Left lobe of liver (tissue), 2 donors: ENCODE measurements at places on chromosomes 7 and 10.

- peak; percentile 32 for DNase-seq
Measured at GRCh38 chr7:159096736-159097581, 47.7 kb downstream of the VIPR2 start.

GRCh38 chr10:20446561-20447193, 450.4 kb downstream of the NEBL start:
- no peak for DNase-seq

GRCh38 chr10:4685491-4685890, 140.5 kb upstream of the AKR1E2 start:
- no peak for DNase-seq

DNA sequence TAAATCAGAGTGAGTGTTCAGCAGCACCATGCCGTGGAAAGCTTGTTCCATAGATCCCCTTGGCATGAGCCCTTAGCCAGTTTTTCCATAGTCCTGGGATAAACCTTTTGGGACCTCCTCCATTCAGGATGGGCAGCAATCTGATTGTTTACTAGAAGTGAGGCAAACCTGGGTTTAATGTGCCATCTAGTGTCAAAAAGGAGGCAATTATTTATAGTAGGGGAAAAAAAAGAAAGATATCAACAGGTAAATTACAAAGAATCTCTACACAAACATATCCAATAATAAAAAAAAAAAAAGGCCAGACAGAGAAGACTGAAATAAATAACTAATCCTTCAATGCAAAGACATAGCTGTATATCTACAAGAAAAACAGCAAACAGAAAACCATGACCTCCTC, 229.0 kb upstream of the STK17A start:
- DNase-seq, result no peak

DNA sequence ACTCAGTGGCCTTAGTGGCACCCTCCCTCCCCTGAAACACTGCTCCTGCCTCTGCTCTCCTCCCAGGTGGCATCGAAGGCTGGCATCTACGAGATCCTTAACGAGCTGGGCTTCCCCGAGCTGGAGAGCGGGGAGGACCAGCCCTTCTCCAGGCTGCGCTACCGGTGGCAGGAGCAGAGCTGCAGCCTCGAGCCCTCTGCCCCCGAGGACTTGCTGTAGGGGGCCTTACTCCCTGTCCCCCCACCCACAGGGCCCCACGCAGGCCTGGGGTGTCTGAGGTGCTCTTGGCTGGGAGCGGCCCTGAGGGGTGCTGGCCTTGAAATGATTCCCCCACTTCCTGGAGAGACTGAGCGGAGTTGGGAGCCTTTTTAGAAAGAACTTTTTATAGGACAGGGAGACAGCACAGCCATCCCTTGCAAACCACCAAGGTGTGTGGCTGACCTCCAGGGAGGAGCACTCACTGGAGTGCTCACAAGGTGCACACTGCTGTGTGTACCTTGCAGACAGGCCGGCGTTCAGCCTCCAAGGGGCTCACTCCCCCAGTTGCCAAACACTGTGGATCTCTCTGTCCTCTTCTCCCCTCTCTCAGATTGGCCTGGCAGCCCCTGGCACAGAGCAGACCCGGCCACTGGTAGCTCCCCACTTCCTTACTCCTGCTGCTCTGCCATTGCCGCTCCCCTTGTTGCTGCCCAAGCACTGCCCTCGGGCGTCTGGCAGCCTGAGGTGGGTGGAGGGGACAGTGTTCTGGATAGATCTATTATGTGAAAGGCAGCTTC, 35.8 kb downstream of the PRF1 start:
- no peak for DNase-seq

GRCh38 chr10:58919927-58920654, 256.4 kb upstream of the PHYHIPL start:
- no peak for DNase-seq

GRCh38 chr10:30553626-30554439, 75.7 kb downstream of the LYZL2 start:
- DNase-seq, result peak; percentile 83

DNA sequence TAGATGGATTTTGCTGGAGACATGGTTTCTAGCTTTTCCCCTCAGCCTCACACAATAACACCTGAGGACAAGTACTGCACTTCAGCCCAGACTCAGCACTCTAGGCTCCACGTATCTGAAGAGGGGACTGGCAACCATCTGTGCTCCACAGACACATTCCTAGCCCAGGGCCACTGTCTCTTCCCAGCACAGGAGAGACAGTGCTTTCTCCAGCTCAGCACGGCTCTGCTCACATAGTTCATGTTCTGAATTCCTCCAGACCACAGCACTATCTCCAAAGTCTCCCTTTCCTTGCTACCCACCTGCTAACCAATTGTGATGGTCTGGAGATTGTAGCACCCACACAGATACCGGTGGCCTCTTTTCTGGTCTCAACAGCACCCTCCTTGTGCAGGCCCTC, 114.5 kb downstream of the HTR7 start:
- no peak for DNase-seq

- no peak for DNase-seq
Measured at GRCh38 chr7:146136357-146136875, 19.8 kb downstream of the CNTNAP2 start.

GRCh38 chr7:37061849-37062559, 337.7 kb upstream of the AOAH start:
- DNase-seq, result no peak

DNA sequence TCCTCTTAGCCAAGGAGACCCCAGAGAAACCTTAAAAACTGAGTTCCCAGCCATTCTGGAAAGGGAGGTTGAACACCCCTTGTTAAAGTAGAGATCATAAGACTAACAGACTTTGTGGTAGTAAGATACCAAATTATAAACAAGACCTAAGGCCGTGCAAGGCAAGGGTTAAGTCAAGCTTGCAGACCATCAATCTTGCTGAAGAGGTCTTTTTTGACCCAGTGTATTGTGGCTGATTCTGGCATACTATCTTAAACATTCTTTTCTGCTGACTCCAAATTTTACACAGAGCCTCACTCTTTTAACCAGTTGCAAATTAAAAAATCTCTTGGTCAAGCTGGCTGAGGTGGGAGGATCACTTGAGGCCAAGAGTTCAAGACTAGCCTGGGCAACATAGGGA, 1.2 kb upstream of the TBRG4 start:
- no peak for DNase-seq

- DNase-seq, result no peak
Measured at GRCh38 chr10:14010769-14011574, 319.8 kb downstream of the FRMD4A start.

DNA sequence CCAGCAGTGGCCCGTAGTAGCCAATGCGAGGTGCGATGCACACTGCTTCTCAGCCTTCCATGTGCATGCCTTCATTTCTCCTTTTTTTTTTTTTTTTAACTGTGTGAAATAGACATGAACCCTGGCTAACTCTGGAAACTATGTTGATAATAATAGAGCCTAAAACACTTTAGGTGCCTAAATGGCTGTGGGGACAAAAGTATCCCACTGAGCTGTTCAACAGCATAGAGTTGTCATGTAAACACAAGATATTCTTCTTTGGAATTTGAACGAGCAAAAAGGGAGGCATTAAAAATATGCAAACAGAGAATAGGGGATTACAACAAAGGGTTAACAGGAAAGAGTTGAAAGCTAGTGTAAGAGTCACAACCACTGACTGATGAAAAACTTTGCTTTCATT, 162.1 kb upstream of the NOBOX start:
- DNase-seq, result no peak

DNA sequence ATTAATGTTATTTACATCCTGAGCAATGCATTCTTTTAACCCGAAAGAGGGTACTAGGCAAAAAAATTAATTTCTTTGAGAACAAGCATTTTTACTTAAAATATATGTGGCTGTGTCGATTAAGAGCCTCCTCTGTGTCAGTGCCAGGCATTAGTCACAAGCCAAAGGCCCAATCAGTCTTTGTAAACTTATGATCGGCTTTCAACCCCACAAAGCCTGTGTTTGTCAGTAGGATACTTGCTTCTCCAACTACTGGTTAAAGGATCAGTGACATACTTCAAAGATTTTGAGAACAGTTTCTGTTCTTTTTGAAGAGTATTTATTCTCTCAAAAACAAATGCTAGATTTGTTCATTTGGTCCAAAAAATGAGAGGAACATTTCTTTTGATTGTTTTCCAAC, 159.3 kb downstream of the NRCAM start:
- no peak for DNase-seq

DNA sequence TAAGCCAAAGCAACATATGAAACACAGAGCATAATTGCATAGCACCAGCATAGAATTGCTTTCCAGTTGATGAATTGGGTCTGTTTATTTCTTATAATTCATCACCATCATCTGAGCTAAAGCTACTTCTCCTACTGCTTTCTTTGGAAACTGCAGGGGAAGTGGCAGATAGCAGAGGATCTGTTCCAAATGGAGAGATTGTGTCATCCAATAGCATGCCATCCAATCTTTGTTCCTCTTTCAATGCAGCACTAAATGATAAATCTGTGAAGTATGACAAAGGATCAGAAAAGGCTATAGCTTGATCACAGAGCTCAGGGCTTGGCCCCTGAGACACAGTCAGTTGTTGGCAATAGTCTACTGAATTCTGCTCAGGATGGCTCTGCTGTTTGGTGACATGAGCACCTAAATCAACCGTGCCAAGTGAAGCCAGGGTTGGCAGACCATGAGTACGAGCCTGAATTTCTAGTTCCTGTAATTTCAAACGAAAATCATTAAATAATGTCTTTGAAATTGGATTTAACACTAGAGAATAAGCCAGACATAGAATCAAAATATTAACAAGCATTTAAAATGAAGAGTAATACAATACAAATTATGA, 90.0 kb downstream of the TFEC start:
- no peak for DNase-seq

GRCh38 chr10:7826971-7827370, 8.7 kb downstream of the TAF3 start:
- no peak for DNase-seq

GRCh38 chr7:65812281-65812680, 60.6 kb upstream of the VKORC1L1 start:
- DNase-seq, result no peak

DNA sequence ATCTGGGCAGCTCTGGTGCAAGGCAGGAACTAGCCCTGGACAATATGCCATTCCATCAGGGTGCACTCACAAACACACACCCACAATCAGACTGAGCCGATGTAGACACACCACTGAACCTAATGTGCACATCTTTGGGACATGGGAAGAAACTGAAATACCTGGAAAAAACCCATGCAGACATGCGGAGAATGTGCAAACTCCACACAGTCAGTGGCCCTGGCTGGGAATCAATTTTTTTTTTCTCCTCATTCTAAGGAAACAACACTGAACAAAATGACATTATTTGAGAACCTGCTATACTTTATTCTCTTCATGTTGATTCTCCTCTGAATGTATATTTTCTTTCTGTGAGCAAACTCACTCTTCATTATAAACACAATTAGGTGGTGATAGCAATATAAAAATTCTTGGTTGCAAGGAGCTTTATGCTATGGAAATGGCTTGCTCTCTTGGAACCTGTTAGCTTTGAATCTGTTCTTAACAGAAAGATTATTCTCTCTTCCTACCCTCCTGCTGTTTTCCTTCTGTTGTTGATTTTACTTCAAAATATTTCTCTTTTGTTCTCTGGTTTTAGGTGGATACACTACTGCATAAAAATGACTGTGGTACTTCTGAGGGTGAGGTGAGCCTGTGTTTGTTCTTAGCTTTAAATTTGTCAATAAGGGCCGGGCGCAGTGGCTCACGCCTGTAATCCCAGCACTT, 33.0 kb upstream of the MICU1 start:
- no peak for DNase-seq

- no peak for DNase-seq
Measured at GRCh38 chr7:123865517-123866117, 20.6 kb downstream of the HYAL4 start.

- no peak for DNase-seq
Measured at GRCh38 chr7:42745357-42746059, 166.4 kb downstream of the C7orf25 start.

DNA sequence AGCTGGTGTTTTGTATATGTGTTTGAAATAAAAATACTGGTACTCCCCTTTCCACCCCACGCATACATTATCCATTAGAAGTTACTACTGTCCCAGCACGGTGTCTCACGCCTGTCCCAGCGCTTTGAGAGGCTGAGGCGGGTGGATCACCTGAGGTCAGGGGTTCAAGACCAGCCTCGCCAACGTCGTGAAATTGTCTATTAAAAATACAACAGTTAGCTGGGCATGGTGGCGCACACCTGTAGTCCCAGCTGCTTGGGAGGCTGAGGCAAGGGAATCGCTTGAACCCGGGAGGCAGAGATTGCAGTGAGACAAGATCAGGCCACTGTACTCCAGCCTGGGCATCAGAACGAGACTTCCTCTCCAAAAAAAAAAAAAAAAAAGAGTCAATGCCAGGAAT, 2.7 kb downstream of the HBP1 start:
- no peak for DNase-seq

DNA sequence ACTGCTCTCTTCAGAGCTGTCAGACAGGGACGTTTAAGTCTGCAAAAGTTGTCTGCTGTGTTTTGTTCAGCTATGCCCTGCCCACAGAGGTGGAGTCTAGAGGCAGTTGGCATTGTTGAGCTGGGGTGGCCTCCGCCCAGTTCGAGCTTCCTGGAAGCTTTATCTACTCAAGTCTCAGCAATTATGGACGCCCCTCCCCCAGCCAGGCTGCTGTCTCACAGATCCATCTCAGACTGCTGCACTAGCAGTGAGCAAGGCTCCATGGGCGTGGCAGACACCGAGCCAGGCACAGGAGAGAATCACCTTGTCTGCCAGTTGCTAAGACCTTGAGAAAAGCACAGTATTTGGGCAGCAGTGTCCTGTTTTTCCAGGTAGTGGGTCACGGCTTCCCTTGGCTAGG, 98.1 kb downstream of the SDHAF3 start:
- DNase-seq, result peak; percentile 75

DNA sequence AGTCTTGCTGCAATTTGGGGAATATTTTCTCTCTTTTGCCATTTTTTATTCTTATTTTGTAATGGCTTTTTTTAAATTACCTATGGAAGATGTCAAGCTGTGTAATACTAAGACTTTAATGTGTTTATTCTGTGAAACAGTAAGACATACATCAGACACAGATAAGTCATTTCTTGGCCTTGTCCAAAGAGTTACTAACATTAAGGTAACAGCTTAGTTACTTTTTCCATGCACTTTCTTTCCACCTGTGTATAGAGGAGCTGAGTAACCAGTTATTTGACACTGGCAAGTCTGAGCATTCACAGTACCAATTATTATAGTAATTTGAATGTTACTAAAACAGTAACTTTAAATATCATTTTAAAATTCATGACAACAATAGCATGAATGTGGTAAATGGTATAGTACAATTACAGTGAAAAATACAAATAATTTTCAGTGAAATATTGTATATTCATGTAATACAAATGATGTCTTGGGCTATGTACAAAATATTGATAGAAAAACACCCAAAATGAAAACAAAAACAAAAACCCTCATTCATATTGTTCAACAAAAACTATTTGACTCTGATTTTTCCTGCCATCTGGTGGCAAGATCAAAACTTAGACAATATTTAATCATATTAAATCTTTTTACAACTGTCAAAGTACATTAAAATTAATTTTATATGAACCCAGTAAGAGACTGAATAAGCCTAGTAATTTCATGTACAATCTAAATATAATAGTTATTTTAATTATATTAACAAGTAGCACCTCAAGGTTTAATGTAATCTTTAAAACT, 259.8 kb upstream of the SEMA3A start:
- DNase-seq, result no peak

- DNase-seq, result no peak
Measured at GRCh38 chr7:36838616-36839225, 114.4 kb upstream of the AOAH start.
